NCI-H2171 treated with DMSO at 0.1 percent for 48 hours (cell line): ENCODE measurements at places on chromosomes 6 and 20.

- DNase-seq = no peak
These were observed 83.7 kb upstream of the MPC1 start for GRCh38 chr6:166466178-166467122.

- DNase-seq = no peak
These were observed 24.7 kb upstream of the GFOD1 start for GRCh38 chr6:13511913-13512717.

GRCh38 chr6:89148016-89148750, 2.3 kb downstream of the PM20D2 start:
- no peak for DNase-seq

DNA sequence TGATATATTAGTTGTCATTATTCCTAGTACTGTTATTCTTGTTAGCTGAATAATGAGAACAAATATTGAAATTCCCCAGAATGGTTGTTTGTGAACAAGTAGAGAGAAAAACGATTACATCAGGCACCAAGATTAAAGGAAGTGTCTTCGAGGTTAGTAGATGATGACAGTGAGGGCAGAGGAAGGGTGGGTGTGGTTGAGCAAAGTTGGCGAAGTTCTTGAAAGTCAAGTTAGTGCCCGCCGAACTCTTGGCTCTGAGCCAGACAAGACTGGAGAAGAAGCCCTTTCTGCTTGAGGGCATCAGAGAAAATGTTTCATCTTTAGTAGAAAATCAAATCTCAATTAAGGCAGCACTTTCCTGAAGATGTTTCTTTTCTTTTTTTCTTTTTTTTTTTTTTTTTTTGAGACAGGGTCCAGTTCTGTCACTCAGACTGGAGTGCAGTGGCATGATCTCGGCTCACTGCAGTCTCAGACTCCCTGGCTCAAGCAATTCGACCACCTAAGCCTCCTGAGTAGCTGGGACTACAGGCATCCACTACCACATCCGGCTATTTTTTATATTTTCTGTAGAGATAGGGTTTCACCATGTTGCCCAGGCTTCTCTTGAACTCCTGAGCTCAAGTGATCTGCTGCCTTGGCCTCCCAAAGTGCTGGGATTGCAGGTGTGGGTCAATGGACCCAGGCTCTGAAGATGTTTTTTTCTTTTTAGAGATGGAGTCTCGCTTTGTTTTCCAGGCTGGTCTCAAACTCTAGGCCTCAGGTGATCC, 77.1 kb downstream of the SGK1 start:
- no peak for DNase-seq

GRCh38 chr6:93799226-93799625, 379.9 kb upstream of the EPHA7 start:
- no peak for DNase-seq

- no peak for DNase-seq
These were observed 87.1 kb upstream of the GJE1 start for GRCh38 chr6:142045380-142046278.

- DNase-seq = no peak
These were observed 56.4 kb downstream of the RALY start for GRCh38 chr20:34049897-34050695.

- no peak for DNase-seq
These were observed 173.8 kb downstream of the VEGFA start for GRCh38 chr6:43943781-43944250.

DNA sequence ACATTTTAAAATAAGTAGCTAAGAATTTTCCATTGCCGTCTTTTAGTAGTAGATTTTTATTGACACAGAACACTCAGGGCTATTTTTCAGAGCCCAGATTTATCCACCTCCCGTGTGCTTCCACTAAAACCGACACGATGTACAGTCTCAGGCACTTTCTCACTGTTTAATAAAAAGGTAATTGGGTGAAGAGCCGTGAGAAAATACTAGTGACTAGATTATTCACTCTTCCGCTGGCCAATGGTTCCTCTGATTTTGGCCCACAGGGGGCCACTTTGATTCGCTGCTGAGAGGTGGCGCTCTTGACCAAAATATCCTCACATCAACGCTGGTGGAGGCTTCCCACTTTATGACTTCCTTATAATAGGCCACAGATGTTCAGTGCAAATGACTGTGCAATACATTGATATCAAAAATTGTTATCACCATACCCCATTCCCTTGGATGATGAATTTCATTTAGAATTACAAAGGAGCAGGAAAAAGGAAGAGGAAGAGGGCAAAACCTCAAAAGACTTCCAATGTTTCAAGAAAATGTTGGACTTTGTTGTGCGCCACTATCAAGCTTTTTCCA, 12.3 kb upstream of the HDDC2 start:
- peak; percentile 68 for DNase-seq

DNA sequence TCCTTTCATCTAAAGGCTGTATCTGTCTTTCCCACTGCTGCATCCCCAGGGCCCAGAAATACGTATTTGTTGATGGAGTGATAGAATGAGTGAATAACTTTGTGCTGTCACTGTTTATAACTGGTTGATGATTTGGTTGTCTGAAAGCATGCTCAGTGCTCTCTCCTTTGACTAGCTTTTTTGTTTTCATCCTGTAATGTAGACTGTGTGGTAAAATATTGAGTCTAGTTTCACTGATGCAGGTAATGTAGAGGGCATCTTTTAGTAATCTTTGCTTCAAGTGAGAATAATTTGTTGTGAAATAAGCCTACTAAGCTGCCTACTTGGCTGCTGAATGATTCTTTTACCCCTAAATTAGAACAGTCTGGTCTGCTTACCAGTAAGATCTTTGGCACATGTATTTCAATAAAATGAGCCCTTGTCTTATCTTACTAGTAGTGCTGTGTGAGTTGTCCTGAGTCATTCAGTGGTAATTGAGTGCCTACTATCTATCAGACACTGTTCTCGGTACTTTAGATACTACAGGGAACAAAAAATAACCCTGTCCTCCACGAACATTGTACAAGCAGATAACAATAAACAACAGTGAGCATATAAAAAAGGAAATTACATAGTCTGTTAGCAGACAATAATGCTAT, 39.9 kb downstream of the MAPK14 start:
- DNase-seq = no peak

- no peak for DNase-seq
These were observed 3.6 kb downstream of the CPNE1 start for GRCh38 chr20:35661053-35661452.

DNA sequence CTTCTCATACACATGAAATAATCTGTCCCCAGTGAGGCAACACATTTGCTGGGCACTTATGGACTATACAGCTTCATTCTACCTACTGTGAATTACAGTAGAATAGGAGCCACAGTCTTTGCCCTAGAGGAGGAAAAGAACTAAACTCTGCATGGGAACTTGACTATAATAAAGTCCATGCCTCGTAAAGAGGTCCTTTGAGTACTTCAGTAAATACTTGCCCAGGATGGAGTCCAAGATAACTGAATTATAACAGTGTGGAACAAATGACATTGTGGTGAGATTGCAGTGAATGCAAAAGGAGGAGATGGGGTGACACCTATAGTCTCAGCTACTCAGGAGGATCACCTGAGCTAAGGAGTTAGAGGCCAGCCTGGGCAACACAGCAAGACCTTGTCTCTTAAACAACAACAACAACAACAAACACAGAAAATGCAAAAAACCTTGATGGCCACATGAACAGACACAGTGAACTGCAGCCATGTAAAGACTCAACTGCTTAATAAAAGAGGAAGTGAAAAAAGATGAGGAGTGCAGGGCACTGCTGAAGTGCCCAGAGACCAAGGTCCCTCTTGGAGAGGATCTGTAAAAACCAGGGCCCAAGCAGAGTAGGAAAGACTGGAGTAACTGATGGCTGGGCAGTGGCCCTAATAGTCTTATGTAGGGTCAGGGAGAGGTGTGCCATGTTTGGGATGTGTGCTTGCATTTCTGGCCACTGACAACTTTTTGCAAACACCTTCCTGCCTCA, 3.7 kb downstream of the MRPS18A start:
- DNase-seq = no peak

- peak; percentile 33 for DNase-seq
These were observed 132.1 kb upstream of the FOXQ1 start for GRCh38 chr6:1179571-1180459.

- peak; percentile 17 for DNase-seq
These were observed 8.2 kb upstream of the HRH3 start for GRCh38 chr20:62227977-62228958.
